ENCODE measurements at places on chromosomes 4 and X.

- DNase-seq = no peak
Observed at GRCh38 chrX:44935640-44936039, 62.7 kb downstream of the KDM6A start.

DNA sequence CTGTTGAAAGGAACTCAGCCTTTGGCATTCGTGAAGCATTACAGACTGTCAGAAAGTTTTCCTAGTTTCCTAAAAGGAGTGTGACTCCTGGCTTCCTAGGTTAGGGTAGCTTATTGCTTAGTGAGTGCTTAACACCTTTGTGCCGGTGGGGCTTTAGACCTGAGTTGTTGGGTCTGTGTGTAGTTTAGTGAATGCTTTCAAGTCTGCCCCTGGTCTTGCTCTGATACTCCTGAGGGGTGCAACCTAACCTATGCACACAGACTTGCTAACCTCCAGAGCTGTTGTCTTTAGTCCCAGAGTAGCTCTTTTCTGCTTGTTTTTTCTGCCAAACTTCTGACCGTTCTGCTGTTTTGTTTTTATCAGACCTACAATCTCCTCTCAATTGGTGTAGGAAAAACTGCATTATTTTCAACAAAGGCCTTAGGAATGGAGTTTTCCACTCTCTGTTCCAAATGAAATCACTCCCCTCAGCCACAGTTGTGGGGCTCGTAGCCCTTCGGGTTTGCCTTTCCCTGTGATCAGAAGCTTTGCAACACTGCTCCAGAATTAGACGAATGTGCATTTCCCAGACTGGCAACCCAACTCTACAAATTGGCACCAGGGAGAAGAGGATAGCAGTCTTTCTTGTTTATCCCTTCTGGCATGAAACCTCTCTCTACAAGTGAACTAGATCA lies 1399.1 kb upstream of the PCDH7 start:
- DNase-seq = no peak

DNA sequence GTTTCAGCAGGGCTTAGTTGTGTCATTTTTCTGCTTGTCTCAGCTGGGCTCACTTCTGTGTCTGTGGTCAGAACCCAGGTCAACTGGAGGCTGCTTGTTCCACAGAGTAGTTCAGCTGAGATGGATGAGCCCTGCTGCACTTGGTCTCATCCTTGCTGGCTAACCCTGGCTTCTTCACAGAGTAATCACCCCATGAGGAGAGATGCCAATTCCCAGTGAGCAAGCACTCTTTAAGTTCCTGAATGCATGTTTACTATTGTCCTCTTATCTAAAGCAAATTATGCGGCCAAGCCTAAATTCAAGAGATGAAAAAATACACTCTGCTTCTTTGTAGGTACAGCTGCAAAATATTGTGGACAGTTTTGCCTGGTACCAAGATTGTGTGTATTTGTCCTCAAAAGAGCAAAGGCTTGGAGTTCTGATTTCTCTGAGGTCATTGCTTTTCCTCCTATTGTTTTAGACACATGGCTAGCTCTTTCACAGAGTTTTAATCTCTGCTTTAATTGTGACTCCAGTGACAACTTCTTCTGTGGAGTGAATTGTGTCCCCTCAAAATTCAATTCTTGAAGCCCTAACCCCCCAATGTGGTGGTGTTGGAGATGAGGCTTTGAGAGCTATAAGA lies 236.6 kb upstream of the ANKRD50 start:
- no peak for DNase-seq

DNA sequence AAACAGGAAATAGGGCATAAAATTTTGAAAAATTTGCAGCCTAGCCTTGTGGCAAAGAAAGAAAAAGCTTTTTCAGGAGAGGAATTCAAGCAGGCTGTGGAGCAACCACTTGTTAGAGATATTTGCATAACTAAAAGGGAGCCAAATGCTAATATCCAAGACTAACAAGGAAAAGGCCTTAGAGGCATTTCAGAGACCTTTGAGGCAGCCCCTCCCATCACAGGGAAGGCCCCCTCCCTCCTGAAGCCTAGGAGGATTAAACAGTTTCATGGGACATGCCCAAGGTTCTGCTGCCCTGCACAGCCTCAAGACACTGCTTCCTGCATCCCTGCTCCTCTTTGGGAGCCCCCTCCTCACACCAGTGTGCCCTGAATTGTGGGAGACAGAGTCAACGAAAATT lies 275.4 kb upstream of the SFRP2 start:
- no peak for DNase-seq

DNA sequence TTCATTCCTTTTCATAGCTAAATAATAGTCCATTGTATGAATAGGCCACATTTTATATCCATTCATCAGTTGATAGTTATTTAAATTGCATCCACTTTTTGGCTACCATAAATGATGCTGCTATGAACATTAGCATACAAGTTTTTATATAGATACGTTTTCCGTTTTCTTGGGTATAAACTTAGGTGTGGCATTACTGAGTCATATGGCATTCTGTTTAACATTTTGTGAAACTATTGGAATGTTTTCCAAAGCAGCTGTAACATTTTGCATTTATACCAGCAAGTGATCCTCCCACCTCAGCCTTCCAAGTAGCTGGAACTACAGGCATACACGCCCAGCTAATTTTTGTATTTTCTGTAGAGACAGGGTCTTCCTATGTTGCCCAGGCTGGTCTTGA lies 26.3 kb downstream of the CLDN2 start:
- DNase-seq = no peak

DNA sequence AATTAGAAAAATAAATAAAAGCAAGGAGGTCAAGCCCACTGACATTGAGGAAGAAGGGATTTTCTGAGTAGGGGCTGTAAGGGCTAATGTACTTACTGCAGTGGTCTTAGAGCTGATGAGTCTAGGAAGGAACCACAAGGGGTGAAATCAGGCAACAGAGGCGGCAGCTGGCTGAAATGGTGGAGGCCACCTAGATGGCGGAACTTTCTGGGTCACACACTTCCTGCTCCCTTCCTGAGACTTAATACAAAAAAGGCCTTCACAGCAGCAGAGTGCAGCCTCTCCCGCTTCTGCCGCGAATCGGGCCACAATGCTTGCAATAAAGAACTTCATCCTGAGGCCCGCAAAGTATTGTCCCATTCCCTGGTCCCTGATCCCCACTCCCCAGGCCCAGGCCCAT lies 15.4 kb downstream of the SNX12 start:
- DNase-seq = no peak
